ENCODE measurements at places on chromosomes 1 and 21.

DNA sequence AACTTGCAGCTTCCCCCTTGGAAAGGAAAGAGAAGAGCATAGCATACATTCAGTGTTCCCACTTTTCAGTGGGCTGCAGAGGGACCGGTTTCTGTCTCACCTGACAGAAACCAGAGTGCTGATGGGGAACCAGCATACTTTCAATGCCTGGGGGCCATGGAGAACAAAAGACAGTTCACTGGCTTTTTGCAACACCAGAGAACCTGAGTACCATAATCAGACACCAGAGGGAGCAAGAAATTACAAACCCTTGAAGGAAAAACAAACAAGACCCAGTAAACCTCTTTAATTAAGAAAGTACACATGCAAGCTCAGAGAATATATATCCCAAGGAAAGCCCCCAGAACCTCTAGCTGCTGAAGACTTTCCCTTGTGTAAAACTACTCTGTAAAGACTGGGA, 51.1 kb downstream of the CSMD2 start:
- DNase-seq, result no peak

DNA sequence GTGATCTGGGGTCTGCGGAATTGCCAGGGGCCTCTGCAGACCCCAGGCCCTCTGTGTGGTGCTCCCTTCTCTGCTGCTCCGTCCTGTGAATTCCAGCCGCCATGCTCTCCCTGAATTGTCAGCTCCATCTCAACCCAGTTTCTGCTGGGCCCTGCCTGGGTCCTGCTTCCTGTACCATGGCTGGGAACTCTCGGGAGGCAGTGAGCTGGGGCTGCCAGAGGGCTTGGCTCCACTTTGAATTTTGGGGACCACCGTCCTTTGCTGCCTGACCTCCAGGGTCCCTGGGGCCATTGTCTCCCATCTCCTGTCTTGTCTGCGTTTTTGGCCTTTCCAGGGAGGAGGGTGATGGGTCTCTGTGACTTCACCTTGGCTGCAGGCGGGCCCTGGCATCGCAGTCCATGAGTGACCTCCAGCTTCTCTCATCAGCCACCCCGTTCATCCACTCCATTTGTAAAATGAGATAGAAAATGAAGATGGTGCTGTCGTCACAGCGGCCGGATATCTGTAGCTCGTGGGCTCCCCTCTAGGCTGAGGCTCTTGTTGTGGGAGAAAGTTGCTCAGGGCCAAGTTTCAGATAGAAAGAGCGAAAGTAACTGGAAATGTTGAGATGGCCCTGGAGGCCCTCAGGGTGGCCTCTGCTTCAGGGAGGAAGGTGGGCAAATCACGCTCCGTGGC, 38.3 kb downstream of the SKI start:
- no peak for DNase-seq

DNA sequence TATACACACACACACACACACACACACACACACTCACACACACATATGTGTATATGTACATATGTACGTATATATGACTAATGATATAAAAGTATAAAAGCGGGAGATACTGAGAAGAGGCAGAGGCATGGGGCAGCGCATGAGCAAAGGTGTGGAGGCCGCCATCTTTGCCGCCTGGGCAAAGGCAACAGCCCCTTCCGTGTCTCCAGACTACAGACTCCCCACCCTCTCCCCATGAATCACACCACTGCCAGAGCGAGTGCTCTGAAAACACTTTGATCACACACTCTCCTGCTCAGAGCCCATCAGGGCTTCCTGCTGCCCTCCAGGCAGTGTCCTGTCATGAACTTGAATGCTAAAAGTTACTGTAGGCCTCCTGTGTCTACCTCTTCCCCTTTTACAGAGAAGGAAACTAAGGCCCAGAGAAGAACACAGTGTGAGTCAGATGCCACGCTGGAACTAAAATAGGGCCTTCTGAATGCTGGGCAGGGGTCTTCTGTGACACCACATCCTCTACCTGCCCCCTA, 54.7 kb upstream of the SSBP3 start:
- DNase-seq, result no peak

GRCh38 chr1:16215882-16216753, 3.7 kb upstream of the ARHGEF19 start:
- no peak for DNase-seq

- no peak for DNase-seq
Observed at GRCh38 chr1:90952906-90953305, 68.9 kb downstream of the ZNF644 start.

- no peak for DNase-seq
Observed at GRCh38 chr1:202157945-202158344, 2.5 kb downstream of the PTPN7 start.

- DNase-seq, result no peak
Observed at GRCh38 chr1:53246261-53247134, 8.2 kb upstream of the MAGOH start.

DNA sequence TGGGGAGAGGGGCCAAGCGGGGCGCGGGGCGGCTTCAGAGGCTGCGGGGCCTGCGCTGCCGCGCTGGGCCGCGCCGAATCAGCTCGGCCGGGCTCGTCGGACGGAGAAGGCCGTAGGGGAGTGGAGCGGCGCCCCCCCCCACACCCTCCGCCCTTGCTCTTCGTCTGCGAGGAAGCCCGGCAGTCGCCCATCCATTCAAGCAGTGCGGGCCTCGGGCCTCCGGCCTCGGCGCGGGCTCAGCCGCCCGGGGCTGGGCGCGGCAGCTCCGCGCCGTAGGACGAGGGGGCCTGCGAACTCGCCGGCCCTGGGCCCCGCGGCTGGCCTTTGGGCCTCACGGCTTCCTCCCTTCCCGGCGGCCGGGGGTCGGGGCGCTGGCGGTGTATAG, 564 bp downstream of the CTPS1 start:
- DNase-seq, result no peak

DNA sequence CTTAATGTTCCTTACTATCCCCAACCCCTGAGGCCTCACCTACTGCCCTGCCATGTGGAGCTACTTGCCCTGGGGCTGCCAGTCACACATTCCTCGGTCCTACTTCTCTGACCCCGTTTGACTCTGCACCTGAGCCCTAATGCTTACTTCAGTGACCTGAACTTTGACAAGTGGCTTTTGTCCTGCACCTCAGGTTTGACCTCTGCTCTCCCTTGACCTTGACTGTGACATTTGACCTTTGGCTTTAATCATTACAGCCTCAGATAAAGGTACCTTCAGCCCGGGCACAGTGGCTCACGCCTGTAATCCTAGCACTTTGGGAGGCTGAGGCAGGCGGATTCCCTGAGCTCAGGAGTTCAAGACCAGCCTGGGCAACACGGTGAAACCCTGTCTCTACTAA, 22.8 kb downstream of the MR1 start:
- no peak for DNase-seq

DNA sequence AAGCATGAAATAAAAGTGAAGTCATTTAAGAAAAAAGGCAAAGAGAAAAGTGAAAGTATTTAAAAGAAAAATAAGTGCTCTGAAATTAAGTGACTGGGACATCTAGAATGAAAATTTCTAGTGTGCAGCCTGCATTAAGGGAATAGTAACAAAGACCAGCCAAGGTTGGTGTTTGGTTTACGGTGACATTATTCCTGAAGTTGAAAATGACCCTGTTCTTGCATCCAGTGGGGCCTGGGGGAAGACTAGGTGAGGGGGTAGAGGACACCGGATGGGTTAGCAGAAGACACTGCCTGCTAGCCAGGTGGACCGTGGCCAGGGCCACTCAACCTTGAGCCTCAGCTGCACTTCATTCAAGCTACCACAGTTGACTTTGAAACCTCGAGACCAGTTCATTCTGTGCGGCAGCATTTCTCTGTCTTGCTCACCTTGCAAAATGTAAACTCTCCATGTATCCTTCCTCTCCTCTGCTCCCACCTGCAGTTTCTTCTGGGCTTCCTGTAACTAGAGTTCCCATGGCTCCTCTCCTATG, 14.3 kb upstream of the KCNK1 start:
- no peak for DNase-seq

DNA sequence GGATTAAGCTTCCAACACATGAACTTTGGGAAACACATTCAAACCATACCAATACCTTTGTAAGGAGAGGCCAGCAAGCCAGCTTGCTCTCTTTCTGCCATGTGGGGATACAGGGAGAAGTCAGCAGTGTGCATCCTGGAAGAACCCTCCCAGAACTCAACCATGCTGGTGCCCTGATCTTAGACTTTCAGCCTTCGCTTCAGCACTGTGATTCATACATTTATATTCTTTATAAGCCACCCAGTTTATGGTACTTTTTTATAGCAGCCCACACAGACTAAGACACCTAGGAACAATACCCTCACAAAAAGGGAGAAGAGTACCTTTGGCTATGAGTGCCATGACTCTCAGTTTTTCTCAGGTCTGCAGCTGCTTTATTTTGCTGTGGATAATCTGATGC, 35.9 kb downstream of the C1orf87 start:
- no peak for DNase-seq

DNA sequence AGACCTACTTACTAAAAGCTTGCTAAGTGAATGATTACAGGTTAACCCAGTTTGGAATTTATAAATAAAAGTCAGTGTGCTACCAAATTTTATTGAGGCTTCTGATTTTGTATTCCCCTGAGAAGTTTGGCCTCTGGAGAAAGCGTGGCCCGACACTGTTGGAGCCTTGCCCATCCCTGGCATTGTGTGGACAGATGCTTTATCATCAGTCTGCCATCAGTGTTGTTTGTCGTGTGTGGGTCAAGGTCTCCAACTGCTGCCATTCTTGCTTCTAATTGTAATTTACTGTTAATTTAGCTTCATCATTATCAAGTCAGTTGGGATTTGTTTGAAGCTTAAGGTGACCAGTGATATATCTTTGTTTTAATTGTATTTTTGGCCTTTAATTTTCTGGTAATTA, 62.0 kb upstream of the LPGAT1 start:
- DNase-seq, result no peak
